ENCODE measurements at places on chromosomes 12 and 14.
A peak's percentile ranks its signal among the peaks of the same experiment; 100 is the strongest.

- DNase-seq: no peak
Observed at GRCh38 chr14:45610318-45610717, 357.3 kb upstream of the MIS18BP1 start.

- DNase-seq: no peak
Observed at GRCh38 chr12:119835068-119835467, 42.1 kb downstream of the CIT start.

DNA sequence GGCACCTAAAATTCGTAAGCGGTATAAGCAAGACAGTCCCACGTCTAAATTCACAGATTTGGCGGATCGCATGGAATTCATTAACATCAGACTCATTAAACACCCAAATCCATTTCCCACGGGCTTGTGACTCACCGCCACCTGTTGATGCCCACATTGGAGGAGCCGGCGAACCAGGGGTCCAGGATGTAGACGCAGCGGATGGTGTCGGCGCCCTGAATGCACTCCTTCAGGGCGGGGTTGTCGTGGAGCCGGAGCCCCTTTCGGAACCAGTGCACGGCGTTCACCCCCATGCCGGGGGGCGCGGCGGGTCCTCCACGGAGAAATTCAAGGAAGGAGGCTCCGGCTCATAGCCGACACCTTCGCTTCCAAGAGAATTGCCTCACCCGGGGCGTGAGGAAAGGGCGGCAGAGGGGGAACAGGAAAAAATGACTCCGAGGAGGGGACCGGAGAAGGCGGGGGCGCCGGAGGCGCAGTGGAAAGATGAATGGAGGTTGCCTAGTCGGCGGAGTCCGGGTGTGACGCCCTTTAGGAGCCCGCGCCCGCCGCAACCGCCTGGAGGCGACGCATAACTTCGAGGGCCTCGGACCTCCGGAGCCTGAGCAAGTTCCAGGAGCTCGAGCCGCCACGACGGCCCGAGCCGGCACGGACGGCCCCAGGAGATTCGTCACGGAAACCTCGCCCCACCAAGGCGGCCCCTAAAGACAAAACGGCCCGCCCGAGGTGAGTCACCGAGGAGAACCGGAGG lies 506 bp downstream of the CRY1 start:
- DNase-seq: peak; percentile 79

GRCh38 chr12:93616584-93617101 lies 44.2 kb downstream of the SOCS2 start:
- DNase-seq: no peak

GRCh38 chr14:99698642-99699041 lies 14.5 kb downstream of the CYP46A1 start:
- no peak for DNase-seq

Measured in coronary artery (tissue), 2 donors.